IMR-90 (cell line): ENCODE measurements at places on chromosomes 16 and 17. TPM values are rescaled to one million over a fixed set of nuclear protein-coding genes. Genes with fewer than 3 reads are reported as not detected.
A peak's percentile ranks its signal among the peaks of the same experiment; 100 is the strongest.

Gene EFNB3
- total RNA-seq, result 0.54 and 0.56 TPM in 2 replicates

- DNase-seq, result no peak
These were observed 58.2 kb upstream of the LHX1 start for GRCh38 chr17:36879027-36879426.

Gene KRTAP9-8
- not detected in 2 replicates for total RNA-seq

DNA sequence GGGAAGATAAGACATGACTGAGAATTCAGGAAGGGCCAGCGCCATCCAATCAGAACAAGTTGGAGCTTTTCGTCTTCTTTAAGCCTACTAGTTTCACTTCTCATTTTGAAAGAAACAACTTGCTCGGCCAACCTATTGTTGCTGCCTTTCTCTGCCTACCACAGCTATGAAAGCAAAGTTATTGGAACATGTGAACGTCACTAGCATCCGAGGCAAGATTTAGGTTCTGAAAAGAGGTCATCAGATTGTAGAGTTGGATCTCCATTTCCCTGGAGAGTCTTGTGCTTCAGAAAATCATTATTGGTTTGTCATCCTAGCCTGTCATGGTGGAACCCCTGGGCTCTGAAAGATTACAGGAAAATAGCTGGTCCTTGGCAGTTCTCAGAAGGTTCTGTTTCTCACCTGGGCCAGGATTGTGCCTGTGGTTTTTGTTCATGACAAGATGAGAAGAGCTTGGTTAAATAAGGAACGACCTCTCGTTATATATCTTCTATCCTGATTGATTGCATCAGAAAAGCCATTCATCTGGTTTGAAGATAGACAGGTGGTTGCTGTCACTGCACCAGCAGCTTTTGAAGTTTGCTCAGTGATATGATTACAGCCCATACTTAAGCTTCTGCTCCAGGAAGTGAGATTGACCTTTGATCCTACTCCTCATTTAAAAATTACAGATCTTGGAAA, 25.3 kb downstream of the CDH13 start:
- no peak for DNase-seq

DNA sequence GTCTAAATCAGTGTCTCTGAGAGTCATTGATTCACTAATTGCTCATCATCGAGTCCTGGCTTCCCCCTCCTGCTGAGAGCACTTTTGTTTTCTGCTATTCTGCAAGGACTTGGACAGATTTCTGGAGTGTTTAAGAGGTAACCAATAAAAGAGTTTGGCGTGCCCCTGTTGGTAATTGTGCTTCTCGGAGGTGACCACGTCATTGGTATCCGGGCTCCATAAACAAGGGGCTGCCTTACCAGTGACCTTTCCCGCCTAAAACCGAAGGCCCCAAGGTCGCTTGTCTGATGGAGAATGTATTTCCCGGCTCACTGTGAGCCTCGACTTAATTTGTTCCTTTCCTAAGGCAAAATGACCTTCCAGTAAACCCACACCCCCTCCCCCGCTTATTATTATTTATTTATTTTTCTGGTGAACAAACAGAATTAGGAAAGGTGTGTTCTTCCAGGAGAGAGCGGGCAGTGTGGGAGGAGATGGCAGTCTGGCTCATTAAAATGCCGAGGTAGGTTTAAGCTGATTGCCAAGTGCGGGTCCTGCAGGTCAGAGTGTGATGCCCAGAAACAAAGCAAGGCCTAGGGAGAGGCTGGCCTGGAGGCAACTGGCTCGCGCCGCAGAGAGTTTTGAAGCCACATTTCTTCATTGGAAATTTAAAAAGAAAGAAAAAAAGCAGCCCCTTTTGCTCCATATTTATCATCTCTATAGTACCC, 30.2 kb downstream of the MSI2 start:
- no peak for DNase-seq

DNA sequence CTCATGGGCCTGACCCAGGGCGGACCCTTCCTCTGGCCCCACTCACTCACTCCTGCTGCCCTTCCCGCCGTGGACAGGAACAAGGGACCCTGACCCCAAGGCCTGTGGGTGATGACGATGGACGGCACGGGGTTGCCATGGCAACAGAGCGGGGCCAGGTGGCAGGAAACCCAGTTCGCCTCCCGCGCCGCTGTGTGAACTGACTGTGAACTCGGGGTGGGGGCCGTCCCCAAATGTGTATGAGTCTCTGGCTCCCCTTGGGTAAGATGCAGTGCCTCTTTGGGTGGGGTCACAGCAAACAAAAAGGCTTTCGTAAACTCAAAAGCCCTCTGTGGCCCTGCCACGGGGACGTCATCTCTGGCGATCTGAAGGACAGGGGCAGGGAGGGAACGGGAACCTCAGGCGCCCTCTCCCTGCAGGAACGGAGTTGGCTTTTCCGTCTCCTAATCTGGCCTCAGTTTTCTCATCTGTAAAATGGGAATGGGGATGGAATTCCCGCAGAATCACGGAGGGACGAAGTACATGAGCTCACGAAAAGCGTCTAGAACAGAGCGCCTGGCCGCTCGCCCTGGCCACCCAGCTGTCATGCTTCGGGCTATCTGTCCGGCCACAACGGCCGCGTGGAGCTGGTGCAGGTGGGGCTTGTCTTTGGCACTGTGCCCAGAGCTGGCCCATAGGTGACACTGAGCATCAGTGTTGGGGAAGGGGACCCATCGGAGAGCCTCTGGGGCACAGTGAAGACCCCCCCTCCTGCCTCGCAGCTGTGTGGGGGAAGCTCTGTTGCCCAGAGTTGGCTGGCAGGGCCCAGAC, 44.9 kb upstream of the PABPN1L start:
- DNase-seq, result peak; percentile 15

DNA sequence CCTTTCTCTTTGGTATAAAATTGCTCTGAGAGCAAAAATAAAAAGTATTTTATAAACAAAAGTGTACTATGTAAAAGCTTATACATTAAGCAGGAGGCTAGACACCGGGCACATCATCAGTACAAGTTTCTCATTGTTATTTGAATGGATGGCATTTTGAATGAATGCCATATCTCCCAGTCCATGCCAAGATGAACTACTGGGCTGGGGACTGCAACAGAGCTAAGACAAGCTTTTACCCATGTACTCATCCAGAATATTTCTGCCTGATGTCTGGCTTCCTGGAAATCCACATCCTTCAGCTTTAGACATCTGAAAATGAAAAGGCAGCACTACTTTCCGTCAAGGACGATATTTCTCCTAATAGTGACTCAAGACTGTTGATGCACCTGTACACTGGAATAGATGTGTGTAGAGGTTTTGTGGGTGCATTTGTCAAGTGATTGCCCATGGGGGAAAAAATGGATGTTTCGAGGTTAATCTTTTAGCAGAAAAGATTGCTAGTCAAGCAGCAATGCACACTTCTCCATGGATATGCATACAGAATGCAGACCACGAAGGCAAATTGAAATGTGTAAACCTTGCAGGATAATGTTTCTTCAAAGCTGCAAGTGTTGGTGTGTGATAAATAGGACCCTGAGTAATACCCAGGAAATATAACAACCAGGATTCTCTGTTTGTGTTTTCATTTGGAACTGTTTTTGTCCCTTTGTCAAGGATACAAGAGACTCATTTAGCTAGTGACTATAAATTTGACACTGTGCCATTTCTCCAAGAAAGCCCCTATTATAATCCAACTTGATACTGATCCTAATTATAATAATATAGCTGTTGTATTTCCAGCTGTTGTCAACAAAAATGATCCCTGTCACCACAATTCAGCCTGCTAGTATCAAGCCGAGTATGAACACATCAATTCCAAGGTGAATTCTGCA, 173.8 kb downstream of the CDH8 start:
- DNase-seq, result no peak

Gene KDM8
- 3.2 and 3.6 TPM in 2 replicates for total RNA-seq

Gene GAN
- 5.7 and 9.2 TPM in 2 replicates for total RNA-seq
